ENCODE measurements at places on chromosomes 3 and 15.

GRCh38 chr15:63908991-63909390, 75.2 kb upstream of the HERC1 start:
- DNase-seq: no peak

DNA sequence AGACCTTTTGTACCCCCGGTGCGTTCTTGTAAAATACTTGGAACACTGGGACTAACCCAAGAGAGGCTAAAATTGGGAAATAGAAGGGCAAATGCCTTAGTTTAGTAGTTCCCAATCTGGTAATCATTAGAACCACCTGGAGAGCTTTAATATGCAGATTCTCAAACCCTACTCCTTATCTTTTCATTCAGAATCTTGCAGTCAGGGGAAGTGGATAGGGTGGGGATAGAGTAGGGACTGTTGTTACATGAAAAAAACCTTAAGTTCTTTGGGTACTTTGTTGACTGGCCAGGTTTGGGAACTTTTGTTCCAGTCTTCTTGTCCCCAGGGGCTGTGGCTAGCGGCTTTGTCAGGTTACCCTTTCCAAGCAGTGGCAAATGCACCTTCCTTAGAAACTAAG, 15.9 kb downstream of the MAPKBP1 start:
- DNase-seq: no peak

DNA sequence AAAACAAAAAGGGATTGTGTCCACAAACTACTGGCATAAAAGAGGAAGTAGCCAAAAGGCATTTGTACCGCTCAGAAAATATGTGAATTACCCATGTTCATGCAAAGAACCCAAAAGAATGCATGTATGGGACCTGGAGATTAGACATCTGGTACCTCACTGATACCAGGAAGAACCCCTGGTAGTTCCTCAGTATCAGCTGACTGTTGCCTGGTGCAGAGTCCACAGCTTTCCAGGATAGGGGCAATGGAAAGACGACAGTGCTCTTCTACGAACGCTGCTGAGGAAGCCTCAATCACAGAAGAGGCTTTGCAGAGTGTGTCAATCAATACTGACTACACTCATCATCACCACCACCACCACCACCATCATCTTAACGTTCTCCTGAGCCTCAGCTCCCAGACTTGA, 63.3 kb downstream of the ATP8B4 start:
- no peak for DNase-seq

DNA sequence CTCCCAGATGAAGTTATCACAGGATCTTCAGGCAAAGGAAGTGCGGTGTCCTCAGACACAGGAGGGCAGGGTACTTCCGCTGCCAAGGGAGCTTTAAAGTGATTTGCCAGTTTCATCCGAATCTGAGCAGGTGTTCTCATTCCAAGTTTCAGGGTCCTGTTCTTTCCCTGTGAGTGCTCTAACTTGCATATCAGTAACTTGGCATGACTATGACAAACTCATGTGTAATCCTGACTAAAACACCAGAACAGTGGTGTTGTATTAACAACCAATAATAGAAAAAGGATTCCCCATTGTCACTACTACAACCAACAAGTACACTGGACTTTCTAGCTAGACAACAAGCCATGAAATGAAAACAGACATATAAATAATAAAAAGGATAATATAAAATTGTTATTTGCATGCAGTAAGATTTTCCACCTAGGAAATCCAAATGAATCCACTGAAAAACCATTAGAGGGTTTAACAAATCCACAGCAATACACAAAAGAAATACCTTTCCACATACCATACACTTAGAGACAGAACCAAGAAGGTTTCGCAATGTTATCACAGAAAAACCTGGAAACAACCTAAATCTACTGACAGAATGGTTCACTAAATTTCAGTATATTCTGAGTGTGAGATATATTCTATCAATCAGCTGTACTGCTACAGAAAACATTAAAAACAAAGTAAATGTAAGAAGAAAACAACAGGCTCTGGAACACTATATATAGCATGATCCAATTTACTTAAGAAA, 40.9 kb upstream of the RPL35A start:
- no peak for DNase-seq

- DNase-seq: no peak
Observed at GRCh38 chr3:16239780-16240179, 25.0 kb downstream of the DPH3 start.

GRCh38 chr3:26118165-26118564, 328.3 kb downstream of the OXSM start:
- DNase-seq: peak; percentile 68

- DNase-seq: no peak
Observed at GRCh38 chr15:62927196-62927595, 115.4 kb upstream of the TPM1 start.

- no peak for DNase-seq
Observed at GRCh38 chr15:43081283-43081682, 24.6 kb downstream of the UBR1 start.

DNA sequence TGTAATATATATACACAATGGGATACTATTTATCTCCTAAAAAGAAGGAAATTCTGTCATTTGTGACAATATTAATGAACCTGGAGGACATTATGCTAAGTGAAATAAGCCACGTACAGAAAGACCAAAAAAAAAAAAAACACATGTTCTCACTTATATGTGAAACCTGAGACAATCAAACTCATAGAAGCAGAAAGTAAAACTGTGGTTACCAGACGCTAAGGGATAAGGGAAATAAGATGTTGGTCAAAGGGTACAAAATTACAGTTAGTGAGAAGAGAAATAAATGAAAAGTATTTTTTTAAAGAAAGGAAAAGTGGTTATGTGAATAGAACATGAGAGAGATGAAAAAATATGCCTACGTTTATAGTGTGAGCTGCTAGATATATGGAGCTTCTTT, 101.1 kb downstream of the CPNE4 start:
- DNase-seq: no peak

- DNase-seq: no peak
Observed at GRCh38 chr3:86990734-86991481, at the start of gene VGLL3. TSS of gene VGLL3 (minus strand) at chr3:86991149. CDS start at chr3:86990743, 406 bp downstream.

Measured in OCI-LY7 (cell line).